ENCODE measurements at places on chromosomes 7 and 10. TPM values are rescaled to one million over a fixed set of nuclear protein-coding genes. Genes with fewer than 3 reads are reported as not detected.

GRCh38 chr10:63164166-63164623 is 31.1 kb downstream of the NRBF2 start:
- H3K4me3 ChIP-seq = no peak overlapping the region
- H3K4me1 ChIP-seq = peaks cover 10% of the 10 kb centered on the region
- no peaks in the 10 kb centered on the region for H3K36me3 ChIP-seq
- DNase-seq = no peak
- H3K27ac ChIP-seq = no peak overlapping the region
- H3K27me3 ChIP-seq = peaks cover 9% of the 10 kb centered on the region

ADAM12 gene
- total RNA-seq = 18.4 TPM

GRCh38 chr7:20199015-20199737 is 18.0 kb downstream of the MACC1 start:
- H3K27me3 ChIP-seq = no peaks in the 10 kb centered on the region
- H3K4me3 ChIP-seq = no peak overlapping the region
- H3K36me3 ChIP-seq = no peaks in the 10 kb centered on the region

DNA sequence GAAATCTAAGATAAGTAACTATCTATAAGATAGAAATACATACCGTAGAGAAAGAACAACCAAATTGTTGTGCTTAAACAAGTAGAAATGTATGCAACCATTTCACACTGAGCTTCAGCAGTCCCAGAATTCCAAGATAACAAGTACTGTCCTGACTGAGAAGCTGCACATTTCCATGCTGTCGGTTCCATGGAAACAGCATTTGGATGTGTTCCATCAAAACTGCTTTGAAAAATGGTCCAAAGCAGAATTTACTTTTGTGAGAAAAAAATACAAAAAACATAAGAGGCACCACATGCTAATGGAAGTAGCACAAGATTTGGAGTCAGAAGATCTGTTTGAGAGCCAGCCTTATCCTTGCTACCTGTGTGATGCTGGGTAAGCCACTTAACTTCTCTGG is 92.6 kb downstream of the MTERF1 start:
- H3K36me3 ChIP-seq = no peaks in the 10 kb centered on the region
- H3K4me3 ChIP-seq = no peak overlapping the region

GRCh38 chr7:46775776-46776175 is 806.1 kb downstream of the TNS3 start:
- H3K27me3 ChIP-seq = no peaks in the 10 kb centered on the region
- H3K4me1 ChIP-seq = peaks cover 7% of the 10 kb centered on the region

- H3K27me3 ChIP-seq = peaks cover 5% of the 10 kb centered on the region
- H3K4me3 ChIP-seq = no peak overlapping the region
- H3K27ac ChIP-seq = no peak overlapping the region
- H3K4me1 ChIP-seq = no peaks in the 10 kb centered on the region
- DNase-seq = no peak
- no peaks in the 10 kb centered on the region for H3K36me3 ChIP-seq
Observed at GRCh38 chr7:29647020-29647654, 83.5 kb downstream of the PRR15 start.

DNA sequence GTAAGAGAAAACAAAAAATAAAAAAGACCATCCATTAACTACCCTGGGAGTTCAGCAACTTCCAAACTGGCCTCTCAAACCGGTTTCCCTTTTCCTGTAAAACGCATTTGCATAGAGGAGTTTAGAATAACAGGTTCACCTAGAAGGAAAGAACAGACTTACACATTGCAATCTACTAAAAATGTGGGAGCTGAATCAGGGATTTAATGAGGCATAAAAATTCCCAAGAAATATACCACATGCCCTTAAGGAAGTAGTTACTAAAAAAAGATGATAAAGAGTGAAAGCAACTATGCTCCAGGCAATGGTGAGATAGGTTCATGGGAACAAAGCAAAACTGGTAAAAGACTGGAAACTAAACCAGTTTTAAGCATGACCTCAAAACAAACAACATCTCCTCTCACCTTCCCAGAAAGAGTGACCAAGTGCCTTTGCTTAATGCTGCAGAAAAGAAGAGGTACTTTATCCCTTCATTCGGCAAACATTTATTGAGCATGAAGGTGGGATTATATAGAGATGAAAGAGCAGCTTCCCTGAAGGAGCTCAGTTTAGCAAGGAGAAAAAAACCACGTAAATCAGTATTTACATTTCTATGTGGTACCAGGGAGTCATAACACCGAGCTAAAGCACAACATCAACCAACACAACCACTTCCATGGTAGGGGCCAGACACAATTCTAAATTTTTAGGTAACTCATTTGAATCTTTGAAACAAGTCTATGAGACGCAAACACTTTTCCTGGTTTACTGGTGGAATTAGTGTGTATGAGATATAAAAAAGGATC is 152.8 kb downstream of the SGMS1 start:
- no peaks in the 10 kb centered on the region for H3K36me3 ChIP-seq
- no peak overlapping the region for H3K4me3 ChIP-seq
- H3K27me3 ChIP-seq = peaks cover 1% of the 10 kb centered on the region
- H3K4me1 ChIP-seq = peaks cover 13% of the 10 kb centered on the region

DNA sequence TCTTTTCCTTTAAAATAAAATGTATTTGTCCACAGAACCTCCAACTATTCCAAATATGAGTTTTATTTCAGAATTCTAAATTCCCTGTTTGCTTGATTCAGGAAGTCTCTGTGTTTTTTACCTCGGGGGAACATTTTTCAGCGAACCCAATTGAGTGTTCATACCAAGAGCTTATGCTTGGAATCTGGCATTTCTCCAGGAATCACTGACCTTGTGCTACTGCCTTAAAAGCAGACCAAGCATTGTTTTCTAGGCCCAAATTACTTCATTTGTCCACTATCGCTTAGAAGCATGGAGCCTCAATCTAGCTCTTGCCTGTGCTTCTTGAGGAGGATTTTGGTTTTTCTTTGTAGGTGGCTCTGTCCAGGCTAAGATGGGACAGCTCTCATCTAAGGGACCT is 59.4 kb downstream of the EBLN1 start:
- H3K4me1 ChIP-seq = no peaks in the 10 kb centered on the region
- H3K4me3 ChIP-seq = no peak overlapping the region
- H3K36me3 ChIP-seq = no peaks in the 10 kb centered on the region
- no peak for DNase-seq
- H3K27me3 ChIP-seq = no peaks in the 10 kb centered on the region

PIP gene
- total RNA-seq = not detected

DNA sequence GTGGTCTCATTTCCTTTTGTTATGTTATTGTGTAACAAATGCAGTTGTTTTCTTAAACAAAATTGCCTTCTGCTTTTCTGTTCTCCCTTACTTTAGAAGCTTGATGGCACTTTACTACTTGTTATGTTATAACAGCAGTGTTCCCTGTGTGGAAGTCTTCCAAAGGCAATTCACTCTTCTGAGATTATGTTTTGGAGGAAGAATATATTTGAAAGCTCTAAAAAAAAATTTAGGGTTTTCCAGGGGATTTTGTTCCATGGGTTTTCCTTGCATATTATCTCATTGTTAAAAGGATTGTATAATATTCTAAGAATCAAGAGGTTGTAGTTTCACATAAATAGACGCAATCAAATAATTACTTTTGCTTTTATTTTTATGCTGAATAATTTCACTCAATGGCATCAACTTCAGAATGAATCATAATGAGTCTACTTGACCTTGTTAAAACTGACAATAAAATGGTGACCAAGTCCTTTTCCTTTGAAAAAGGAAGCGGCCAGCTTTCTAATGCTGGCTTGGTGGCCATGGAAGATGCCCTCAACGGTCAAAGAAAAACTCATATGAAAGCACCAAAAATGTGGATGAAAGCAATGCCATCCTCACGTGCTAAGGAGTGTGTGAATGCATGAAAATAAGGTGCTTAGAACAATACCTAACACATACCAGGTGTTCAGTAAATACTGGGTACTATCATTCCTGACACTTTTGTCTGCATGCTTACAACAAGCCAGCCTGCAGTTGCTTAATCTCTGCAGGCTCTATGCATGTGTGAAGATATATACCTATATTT is 92.4 kb upstream of the KLF6 start:
- peaks cover 5% of the 10 kb centered on the region for H3K36me3 ChIP-seq
- no peak overlapping the region for H3K4me3 ChIP-seq

DNA sequence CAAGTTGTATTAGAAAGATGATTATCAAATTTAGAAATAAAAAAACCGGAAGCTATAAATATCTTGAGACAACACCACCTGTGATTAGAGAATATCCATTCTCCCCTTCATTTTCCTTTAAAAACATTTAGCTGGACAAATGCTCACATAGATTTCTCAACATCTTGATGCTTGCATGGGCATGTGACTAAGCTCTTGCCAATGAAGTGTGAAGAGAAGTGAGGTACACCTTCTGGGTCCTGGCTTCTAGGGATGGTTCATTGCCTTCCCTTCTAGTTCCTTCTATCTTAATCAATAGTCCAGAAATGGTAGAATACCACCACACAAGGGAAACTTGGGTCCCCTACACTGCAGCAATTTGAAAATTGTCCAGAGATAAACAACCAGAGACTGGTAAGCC is 41.0 kb downstream of the WAPL start:
- no peaks in the 10 kb centered on the region for H3K4me1 ChIP-seq
- no peak overlapping the region for H3K4me3 ChIP-seq
- H3K36me3 ChIP-seq = no peaks in the 10 kb centered on the region

GRCh38 chr10:97861097-97861750 is 11.6 kb downstream of the GOLGA7B start:
- H3K4me3 ChIP-seq = no peak overlapping the region
- peaks cover 2% of the 10 kb centered on the region for H3K27me3 ChIP-seq
- H3K36me3 ChIP-seq = peaks cover 12% of the 10 kb centered on the region
- DNase-seq = no peak

DNA sequence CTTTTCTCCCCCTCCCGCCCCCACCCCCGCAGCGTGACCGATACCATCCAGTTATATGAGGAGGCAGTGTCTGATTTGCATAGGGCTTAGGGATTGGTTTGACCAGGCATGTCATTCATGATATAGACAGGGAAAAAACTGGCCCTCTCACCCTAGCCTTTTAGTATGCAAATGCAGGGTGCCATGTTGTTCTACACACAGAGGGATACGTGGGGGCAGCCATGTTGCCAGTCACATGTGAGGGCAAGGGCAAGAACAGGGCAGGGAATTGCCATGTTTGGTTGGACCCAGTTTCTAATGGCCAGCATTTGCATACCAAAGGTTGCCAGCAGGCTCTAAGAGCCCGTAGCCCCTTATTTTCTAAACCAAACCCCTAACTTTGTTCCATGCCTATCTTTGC is 552.1 kb downstream of the SORCS1 start:
- no peak overlapping the region for H3K4me3 ChIP-seq
- H3K4me1 ChIP-seq = no peaks in the 10 kb centered on the region
- H3K27me3 ChIP-seq = peaks cover 4% of the 10 kb centered on the region
- DNase-seq = no peak
- H3K36me3 ChIP-seq = no peaks in the 10 kb centered on the region

KIF11 gene
- 7.2 TPM for total RNA-seq

CASTOR2 gene
- total RNA-seq = 74.2 TPM

- no peak overlapping the region for H3K4me3 ChIP-seq
- H3K4me1 ChIP-seq = no peaks in the 10 kb centered on the region
- no peak for DNase-seq
- no peaks in the 10 kb centered on the region for H3K27me3 ChIP-seq
Observed at GRCh38 chr10:59934701-59935100, 28.3 kb upstream of the CCDC6 start.

GRCh38 chr10:51802030-51802429 is 102.6 kb upstream of the CSTF2T start:
- no peak overlapping the region for H3K4me3 ChIP-seq
- no peaks in the 10 kb centered on the region for H3K36me3 ChIP-seq
- no peak for DNase-seq
- H3K27ac ChIP-seq = no peak overlapping the region
- no peaks in the 10 kb centered on the region for H3K4me1 ChIP-seq

- H3K36me3 ChIP-seq = no peaks in the 10 kb centered on the region
- H3K27me3 ChIP-seq = peaks cover 2% of the 10 kb centered on the region
- no peak overlapping the region for H3K4me3 ChIP-seq
- H3K27ac ChIP-seq = no peak overlapping the region
- DNase-seq = no peak
Observed at GRCh38 chr10:101644002-101644401, 51.0 kb downstream of the FBXW4 start.

DNA sequence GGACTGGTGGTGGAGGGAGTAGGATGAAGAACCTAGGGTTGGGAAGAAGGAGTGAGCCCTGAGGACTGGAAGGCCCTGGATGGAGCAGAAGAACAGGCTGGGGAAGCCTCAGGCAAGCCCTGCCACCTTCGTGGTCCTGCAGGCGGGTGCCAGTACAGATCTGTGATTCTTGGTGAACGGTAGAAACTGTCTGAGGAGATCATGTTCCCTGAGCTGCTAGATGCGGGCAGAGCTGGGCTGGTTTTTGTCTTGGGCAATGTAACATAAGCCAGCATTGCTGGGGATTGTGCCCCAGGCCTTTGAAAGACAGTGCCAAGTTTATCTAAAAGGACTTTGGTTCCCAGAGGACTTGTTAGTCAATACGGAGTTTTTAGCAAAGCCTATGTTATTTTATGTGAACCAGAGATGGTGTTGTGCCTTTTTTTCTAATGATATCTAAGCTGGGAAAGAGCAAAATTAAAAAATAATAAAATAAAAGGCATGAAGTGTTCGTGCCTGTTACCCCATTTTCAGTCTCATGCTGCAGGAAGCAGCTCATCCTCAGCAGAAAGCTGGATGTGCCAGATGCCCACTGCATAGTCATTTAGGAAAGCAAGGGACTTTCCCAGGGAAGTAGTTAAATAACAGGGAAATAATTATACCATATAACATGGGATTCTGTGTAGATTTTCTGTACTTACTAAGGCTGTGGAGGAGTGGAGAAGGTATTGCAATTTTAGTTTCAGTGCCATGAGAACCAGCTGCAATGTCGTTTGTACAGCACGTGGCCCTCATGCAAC is 24.4 kb upstream of the FIGNL1 start:
- H3K36me3 ChIP-seq = peaks cover 9% of the 10 kb centered on the region
- H3K27ac ChIP-seq = no peak overlapping the region
- DNase-seq = no peak
- peaks cover 13% of the 10 kb centered on the region for H3K27me3 ChIP-seq
- peaks cover 23% of the 10 kb centered on the region for H3K4me1 ChIP-seq
- H3K4me3 ChIP-seq = no peak overlapping the region

- no peaks in the 10 kb centered on the region for H3K4me1 ChIP-seq
- H3K36me3 ChIP-seq = no peaks in the 10 kb centered on the region
- DNase-seq = no peak
- H3K27ac ChIP-seq = no peak overlapping the region
Observed at GRCh38 chr7:36535866-36536664, 146.4 kb downstream of the ANLN start.

C10orf105 gene
- total RNA-seq = not detected

GRCh38 chr10:60809157-60809556 is 30.9 kb downstream of the CDK1 start:
- no peak overlapping the region for H3K4me3 ChIP-seq
- no peak overlapping the region for H3K27ac ChIP-seq
- H3K27me3 ChIP-seq = no peaks in the 10 kb centered on the region
- no peaks in the 10 kb centered on the region for H3K4me1 ChIP-seq
- no peak for DNase-seq

GRCh38 chr7:130667593-130668257 is 823 bp downstream of the COPG2 start:
- peaks cover 4% of the 10 kb centered on the region for H3K4me1 ChIP-seq
- H3K36me3 ChIP-seq = no peaks in the 10 kb centered on the region
- peak overlapping the region; percentile 4 for H3K27ac ChIP-seq
- DNase-seq = no peak
- H3K27me3 ChIP-seq = peaks cover 4% of the 10 kb centered on the region

NUTM2A gene
- 1.3 TPM for total RNA-seq

LYZL2 gene
- not detected for total RNA-seq
